NCI-H524 (cell line): ENCODE measurements at places on chromosomes 1 and 21.

DNA sequence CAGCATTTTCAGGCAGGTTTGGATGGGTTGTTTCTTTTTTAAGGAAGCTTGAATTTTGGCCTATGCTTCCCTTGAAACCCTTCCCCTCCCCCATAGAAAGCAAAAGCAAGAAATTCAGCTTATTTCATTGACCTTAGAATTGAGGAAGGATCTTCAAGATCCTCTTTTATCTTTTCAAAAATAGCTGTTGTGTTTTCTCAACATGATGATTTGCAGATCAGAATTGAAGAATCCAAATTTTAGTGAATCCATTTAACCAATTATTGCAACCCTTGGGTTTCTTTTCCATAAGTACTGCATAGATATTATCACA, 73.7 kb downstream of the LRRC8C start:
- DNase-seq, result no peak

- no peak for DNase-seq
Observed at GRCh38 chr1:118317842-118318614, 133.0 kb upstream of the SPAG17 start.

DNA sequence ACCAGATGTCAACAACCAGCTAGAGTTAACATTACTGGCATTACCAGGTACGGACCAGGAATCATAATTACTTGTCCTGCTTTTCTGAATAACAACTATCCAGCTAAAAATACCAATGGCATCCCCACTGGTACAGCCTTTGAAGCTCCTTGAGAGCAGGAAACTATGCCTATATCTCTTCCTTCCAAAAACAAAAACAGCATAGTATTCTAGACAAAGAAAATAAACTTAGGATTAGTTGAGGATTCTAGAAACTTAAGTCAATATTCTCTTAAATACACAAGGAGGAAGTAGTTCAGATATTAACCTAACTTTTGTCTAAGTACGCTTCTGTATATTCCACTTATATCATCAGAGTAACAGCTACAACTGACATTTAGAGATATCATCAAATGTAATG, 3.0 kb downstream of the FUBP1 start:
- DNase-seq, result no peak

DNA sequence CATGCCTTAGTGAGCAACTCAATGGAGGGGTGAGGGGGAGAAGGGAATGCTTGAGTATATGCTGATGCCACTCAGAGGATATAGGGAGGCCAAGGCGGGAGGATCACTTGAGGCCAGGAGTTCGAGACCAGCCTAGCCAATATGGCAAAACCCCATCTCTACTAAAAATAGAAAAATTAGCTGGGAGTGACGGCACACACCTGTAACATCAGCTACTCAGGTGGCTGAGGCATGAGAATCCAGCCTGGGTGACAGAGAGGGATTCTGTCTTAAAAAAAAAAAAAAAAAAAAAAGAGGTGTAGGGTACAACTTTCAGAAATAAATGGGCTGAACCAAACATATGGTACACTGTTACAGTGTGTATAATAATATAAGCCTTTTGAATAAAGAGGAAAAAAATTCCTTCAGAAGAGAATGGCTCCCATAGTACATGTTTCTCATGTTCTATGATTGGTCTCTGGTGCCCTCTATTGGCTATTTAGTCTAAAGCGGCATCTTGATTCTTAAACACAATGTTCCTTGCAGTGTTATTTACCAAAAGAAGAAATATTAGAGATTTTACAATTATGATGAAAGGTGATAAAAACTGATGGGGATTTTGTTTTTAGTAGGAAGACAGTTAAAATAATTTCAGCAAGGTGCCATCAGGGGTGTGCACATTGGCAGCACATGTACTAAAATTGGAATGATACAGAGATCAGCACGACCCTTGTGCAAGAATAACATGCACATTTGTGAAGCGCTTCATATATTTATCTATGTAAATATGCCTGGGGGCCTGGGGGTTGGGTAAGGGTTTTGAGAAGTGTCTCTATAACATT, 109.8 kb downstream of the PATJ start:
- DNase-seq, result peak; percentile 39

- DNase-seq, result no peak
Observed at GRCh38 chr1:2641381-2642130, 8.7 kb upstream of the MMEL1 start.

DNA sequence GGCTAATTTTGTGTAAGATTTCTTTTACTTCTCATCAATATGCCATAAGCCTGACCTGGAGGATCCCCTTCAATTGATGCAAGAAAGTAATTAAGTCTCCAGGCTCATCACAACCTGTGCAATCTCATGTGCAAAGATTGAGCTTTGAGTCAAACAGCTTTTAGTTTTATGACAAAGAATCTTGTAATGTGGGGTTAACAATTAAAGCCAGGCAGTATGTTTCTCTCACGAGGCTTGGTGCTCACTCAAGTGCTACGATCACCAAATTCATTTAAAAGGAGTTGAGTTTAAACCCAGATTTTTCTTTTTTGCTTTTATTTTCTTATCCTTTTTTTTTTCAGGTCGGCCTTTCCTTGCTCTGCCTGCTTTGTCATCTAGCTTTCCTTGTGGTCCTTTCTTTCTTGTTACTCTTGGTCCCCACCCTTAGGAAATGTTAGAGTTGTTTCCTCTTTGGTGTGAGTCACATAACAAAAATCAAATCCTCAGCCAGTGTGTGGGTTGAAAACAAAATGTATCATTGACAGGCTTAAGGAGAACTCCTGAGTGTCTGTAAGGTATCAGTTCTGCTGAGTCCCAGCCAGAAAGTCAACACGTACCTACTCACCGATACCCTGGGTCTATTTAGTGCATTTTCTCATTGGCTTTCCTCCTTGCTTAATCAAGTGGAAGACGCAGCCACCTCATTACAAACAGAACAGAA, 1037.2 kb downstream of the ADGRL2 start:
- no peak for DNase-seq

DNA sequence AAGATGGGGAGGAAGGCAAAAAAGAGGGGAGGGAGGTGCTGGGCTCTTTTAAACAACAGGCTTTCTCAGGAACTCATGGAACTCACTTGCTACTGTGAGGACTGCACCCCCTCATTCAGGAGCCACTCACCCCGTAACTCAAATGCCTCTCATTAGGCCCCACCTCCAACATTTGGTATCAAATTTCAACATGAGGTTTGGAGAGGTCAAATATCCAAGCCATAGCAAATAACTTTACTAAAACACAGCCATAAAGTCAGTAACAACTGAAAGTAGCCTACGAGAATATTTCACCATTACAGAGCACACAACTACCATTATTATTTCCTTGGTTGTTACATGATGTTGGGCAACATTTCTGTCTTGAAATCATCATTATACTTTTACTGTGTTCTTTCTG, 13.1 kb upstream of the DMRTB1 start:
- DNase-seq, result no peak

GRCh38 chr1:53617851-53618499, 121.0 kb downstream of the GLIS1 start:
- DNase-seq, result no peak

- no peak for DNase-seq
Observed at GRCh38 chr1:234584420-234584805, 25.6 kb downstream of the IRF2BP2 start.

DNA sequence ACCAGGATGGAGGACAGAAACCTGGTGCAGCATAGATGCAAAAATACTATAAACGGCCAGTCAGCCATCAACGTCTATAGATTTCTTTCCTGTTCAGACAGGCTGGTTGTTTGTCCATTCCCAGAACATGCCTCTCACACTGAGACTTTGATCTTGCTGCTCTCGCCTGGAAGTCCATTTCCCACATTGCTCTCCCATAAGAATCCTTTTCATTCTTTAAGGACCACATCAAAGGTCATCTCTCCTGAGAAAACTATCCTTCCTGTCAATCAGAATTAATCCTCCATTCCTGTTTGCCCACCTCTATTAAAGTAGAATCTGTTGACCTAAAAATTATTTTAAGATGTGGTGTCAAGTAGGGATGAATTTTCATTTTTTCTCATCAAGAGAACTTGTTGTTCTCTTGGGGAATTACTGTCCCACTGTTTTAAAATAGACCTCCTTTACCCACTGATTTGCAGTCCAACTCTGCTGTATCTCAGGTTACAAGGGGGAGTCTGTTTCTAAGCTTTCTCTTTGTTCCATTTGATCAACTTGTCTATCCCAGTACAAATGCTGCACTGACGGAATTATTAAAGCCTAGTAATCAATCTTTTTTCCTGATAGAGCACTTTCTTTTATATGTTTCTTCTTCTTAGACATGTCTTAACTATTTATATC, 172.7 kb downstream of the PATJ start:
- no peak for DNase-seq

- no peak for DNase-seq
Observed at GRCh38 chr21:44555200-44555875, 3.3 kb downstream of the KRTAP10-3 start.

- no peak for DNase-seq
Observed at GRCh38 chr1:186564582-186564981, 103.7 kb upstream of the PDC start.

DNA sequence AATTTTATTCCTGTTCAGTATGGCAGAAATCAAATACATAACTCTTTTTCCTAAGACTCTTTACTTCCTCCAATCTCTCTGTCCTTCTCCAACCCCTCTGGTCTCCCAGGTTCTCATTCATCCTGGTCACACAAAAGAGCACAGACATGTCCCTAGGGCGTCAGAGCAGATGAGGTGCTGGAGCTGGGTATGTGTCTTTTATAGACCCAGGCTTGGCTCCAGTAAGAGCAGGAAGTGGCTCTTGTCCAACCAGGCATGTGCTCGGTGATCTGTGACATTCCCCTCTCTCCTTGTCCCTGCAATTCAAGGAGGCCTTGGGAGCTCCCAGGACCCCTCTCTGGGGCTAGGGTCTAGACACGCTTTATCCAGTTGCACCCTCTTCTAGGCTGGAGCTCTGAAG, 18.0 kb upstream of the LCE2D start:
- DNase-seq, result no peak

DNA sequence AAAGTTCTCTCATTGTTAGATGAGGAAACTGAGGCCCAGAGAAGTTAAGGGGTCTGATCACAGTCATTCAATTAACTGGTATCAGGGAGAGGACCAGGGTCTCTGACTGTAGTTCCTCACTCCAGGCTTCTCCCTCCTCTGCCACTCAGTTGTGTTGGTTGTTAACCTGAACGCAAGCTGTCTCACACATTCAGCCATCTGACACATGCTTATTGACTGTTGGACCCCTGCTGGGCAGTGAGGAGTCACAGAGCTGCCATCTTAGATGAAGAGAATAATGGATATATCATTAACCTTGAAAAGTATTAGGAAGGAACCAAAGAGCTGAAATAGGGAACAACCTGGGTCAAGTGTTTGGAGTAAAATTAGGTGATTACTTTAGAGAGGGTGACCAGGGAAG, 194.8 kb downstream of the ZZZ3 start:
- DNase-seq, result peak; percentile 42
